ENCODE measurements at places on chromosomes 6 and 20.

DNA sequence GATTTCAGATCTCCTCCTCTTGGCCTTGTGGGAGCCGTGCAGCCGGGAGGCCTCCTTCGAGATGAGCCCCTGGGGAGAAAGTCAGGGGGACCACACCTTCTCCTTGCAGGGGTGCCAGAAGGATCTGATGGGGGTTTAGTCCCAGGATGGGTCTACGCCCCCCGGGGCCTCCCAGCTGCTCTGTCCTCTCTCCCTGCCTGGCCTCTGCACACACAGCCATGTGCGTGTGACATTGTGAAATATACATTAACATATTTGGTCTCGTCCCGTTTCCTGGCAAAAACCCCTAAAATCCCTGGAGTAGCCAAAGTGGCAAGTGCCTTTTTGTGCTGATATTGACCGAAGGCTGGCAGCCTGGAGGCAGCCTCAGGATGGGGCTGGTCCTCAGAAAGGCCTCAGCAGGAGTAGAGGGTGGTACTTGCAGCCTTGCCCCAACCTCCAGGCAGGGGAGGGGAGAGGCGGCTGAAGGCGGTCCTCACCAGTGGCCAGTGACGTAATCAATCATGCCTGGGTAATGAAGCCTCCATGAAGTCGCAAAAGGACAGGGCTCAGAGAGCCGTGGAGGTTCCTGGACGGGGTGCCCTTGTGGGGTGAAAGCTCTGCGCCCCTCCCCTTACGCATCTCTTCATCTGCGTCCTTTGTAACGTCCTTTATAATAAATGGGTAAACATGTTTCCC, 5.1 kb upstream of the HELZ2 start:
- DNase-seq, result no peak

- DNase-seq, result no peak
Observed at GRCh38 chr20:40258931-40259330, 430.1 kb downstream of the MAFB start.

DNA sequence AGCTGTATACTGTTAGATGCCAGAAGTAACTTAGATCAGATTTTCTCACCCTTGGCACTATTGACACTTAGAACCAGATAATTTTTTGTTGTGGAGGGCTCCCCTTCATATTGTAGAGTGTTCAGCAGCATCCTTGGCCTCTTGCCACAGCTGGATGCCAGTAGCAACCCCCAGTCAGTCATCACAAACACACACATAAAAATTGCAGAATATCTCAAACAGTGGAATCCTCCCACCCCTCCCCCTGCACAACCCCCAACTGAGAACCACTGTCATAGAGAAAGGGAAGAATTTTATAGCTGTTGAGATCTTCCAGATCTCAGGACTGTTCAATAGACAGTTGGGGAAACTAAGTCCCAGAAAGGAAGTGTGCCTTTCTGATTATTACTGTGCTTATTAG, 81.2 kb upstream of the VSTM2L start:
- DNase-seq, result no peak

DNA sequence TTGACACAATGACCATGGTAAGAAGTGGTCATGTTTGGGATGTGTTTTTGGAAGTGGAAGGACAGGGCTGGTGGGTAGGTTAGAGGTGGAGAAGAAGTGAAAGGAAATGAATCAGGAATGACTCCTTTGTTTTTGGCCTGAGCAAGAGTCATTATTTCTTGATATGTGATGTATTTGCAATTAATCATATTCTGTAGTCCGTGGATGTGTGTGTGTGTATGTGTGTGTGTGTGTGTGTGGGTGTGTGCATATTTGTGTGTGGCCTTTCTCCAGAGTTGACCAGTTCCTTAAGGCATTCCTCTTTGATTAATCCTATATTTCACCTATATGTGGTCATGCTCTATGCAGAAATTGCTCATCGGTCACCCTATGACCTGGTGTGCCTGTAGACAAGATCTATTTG, 130.7 kb downstream of the UTRN start:
- DNase-seq, result no peak

Measured in T-helper 22 cell (primary cell).